ENCODE measurements at places on chromosomes 12 and 14.
A peak's percentile ranks its signal among the peaks of the same experiment; 100 is the strongest.

DNA sequence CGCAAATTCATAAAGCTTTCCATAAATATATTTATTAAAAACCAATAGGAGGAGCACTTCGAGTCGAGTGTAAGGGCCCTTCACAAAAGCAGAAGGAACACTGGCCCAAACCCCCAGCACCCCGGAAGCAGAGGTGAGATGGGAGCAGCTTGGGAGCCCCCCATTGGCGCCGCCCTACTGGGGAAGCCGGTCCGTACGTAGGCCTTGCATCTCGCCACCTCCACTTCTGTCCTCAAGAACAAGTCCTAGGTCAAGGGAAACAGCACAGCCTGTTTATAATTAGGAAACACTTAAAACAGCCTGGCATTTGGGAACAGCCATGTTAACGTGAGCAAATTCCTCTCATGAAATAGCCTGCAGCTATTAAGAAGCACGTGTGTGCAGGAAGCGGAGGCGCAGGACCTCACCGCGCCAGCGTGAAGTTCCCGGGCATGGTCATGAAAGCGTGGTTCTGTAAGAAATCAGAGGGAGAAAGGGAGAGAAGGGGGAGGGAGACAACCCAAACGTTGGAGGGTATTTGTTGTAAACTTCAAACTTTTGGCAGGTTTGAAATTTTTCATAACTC, 7.7 kb downstream of the ANKRD9 start:
- no peak for DNase-seq

DNA sequence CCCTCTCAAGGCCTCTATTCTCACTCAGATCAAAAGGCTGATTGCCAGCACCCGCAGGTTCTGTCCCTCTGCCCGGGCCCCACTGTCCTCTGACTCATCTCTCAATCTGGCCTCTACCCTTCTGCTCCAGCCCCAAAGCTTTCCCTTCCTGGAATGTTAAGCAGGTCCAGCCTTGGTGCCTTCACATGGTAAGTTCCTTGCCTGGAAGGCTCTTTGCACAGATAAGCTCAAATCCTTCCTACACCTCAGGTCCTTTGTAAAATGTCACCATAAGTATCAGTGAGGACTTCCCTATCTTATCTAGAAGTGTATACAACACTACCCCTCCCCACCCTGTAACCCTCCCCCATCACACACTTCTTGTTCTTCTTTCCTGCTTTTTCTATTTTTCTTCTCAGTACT, 22.2 kb downstream of the LPCAT3 start:
- no peak for DNase-seq

- DNase-seq: no peak
Measured at GRCh38 chr12:32025906-32026305, 66.7 kb downstream of the RESF1 start.

GRCh38 chr12:95446506-95446900, 27.4 kb upstream of the METAP2 start:
- DNase-seq: no peak

DNA sequence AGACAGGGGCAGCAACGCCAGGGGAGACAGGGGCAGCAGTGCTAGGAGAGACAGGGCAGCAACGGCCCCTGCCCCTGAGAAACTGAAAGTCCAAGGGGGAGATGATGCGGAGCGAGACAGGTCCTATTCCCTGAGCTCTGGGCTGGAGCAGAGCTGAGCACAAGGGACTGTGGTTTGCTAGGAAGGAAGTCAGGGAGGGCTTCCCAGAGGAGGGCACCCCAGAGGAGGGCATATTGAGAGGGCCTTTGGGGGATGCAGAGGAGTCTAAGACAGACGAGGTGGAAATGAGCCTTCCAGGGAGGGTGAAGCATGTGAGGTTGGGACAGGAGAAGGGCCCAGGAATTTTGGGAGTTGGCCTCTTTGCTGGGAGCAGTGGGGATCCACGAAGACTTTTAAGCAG, 52.1 kb upstream of the BEGAIN start:
- no peak for DNase-seq

DNA sequence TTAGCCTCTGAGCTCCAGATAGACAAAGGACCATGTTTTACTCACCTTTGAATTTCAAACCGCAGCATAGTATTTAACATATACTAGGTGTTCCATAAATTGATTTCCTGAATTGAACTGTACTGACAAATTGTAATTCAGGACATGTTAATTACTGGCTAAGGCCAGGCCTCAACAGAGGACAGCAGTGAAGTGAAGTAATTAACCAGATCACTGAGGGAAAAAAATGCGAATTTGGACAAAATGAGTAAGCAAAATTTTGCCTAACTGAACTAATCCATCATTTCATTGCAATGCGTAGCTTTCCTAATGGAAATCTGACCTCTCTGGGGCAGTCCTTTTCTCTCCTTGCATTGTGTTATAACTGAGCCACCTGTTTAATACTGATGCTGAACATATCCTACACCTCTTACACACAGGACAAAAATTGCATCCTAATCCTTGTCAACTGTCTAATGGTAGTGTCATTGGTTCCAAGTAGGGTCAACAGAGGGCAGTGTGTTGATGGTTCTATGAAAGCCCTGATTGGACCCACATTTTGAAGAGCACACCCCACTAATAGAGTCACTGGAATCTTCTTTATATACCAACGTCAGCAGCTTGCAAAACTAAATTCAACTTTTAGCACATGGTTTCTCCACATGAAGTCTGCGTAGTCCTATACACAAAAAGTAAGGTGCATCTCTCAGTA, 148.4 kb downstream of the SLC25A21 start:
- DNase-seq: no peak

DNA sequence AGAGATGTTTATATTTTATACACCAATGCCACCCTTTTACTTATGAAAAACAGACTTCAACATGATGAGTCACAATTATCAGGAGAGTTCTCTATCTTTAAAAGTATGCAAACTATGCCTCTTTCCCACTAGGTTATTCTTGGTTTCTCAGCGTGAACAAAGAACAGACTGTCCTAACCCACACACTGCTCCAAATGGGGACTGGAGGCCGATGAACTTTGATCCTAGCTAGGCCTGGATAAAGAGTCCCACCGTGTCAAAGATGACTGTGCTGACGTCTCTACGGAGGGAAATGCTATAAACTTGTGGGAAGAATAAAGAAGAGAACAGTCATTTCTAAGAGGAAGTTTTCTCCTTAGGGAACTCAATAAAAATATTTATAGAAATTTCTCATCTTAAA, 160.1 kb downstream of the EPS8 start:
- peak; percentile 12 for DNase-seq

DNA sequence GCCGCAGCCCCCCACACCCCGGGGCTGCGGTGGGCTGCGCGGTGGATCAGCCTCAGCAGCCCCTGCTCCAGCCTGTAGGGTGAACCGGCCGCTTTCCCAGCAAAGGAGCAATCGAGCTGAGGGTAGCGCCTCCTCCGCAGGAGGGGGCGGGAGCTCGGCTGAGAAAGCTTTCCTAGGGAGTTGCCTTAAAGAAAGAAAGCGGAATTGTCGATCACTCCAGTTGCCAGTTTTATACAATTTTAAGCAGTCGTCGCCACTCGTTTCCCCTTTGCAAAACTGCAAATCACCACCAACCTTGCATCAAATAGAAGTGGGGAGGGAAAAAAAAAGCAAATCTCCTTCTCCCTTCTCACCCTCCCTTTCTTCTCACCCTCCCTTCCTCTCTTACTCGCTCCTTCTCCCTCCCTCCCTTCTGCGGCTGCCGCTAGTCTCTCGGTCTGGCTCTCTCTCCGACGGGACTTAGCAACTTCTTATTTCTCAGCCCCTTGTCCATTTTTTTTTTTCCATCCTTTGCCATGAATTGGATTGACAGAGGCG, at the start of gene PDE3A:
Gene PDE3A, plus strand, starts transcription at position 424 of the 537 bp plus-strand sequence. CDS start 748 bp downstream, outside the sequence.
- DNase-seq: no peak

GRCh38 chr14:69460093-69460701, 24.3 kb upstream of the PLEKHD1 start:
- peak; percentile 48 for DNase-seq

DNA sequence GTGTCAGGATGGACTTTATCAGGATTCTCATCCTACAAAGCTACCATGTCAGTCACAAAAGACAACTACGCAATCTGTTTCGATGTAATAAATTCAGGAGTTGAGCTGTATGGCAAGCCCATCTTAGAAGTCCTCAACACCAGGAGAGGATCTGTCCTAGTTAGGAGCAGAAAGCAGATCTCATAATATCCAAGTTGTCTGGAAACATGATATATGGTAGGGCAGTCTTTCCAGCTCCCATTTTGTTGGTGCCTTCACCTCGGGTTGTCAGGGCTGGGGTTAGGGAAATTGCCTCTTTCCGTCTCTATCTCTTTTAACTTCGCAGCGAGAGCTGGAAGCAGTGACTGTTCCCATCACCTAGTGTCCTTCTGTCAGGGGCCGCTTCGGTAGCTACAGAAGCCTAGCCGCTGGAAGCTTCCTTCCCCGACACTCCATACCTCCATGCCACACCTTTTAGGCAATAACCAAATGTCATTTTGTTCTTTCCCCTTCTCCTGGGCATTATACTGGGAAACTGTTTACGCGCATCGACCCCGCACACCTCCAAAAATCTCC, 1.4 kb downstream of the NIN start:
- no peak for DNase-seq

- DNase-seq: no peak
Measured at GRCh38 chr14:74504412-74504811, 10.8 kb downstream of the ISCA2 start.

GRCh38 chr14:34038358-34039057, 87.6 kb upstream of the EGLN3 start:
- no peak for DNase-seq

- no peak for DNase-seq
Measured at GRCh38 chr12:68225576-68226476, at the start of gene IL26. Gene IL26 (minus strand): TSS chr12:68225810. CDS start chr12:68225756, 54 bp downstream.

GRCh38 chr12:1445807-1446206, 148.6 kb downstream of the FBXL14 start:
- no peak for DNase-seq

DNA sequence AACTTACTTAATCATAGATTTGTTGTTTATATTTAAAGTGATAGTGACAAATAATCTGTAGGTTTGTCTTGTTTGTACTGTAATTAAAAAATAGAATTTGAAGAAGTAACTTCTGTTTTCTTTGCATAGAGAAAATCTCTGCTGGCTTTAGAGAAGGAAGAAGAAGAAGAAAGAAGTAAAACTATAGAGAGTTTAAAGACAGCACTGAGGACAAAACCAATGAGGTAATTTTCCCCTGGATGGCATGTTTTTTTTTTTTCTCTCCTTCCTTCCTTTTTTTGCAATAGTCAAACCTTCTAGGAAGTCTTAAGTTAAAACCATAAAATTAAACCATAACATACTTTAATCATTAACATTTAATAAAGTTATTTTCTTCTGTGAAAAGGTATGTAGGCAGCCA, 131.9 kb downstream of the DAAM1 start:
- DNase-seq: no peak

DNA sequence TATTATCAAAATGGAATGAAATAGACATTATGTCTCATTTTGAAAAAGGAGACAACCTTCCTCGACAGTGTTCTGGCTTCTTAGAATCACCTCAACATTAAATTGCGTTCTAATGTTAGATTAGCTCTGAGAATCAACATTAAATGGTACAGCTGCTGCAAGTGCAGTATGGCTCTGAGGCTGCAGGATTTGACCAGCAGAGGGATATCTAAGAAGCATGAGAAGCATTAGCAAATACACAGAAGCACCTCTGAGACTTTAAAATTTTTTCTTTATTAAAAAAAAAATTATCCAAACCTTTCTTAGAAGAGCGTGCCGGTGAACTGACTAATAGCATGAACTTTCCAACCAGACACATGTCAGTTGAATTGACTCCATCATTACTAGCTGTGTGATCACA, 253.4 kb upstream of the LRIG3 start:
- no peak for DNase-seq

- peak; percentile 76 for DNase-seq
Measured at GRCh38 chr12:48000878-48001504, 3.3 kb downstream of the COL2A1 start.

GRCh38 chr12:14408208-14408607, 42.7 kb downstream of the ATF7IP start:
- DNase-seq: no peak

DNA sequence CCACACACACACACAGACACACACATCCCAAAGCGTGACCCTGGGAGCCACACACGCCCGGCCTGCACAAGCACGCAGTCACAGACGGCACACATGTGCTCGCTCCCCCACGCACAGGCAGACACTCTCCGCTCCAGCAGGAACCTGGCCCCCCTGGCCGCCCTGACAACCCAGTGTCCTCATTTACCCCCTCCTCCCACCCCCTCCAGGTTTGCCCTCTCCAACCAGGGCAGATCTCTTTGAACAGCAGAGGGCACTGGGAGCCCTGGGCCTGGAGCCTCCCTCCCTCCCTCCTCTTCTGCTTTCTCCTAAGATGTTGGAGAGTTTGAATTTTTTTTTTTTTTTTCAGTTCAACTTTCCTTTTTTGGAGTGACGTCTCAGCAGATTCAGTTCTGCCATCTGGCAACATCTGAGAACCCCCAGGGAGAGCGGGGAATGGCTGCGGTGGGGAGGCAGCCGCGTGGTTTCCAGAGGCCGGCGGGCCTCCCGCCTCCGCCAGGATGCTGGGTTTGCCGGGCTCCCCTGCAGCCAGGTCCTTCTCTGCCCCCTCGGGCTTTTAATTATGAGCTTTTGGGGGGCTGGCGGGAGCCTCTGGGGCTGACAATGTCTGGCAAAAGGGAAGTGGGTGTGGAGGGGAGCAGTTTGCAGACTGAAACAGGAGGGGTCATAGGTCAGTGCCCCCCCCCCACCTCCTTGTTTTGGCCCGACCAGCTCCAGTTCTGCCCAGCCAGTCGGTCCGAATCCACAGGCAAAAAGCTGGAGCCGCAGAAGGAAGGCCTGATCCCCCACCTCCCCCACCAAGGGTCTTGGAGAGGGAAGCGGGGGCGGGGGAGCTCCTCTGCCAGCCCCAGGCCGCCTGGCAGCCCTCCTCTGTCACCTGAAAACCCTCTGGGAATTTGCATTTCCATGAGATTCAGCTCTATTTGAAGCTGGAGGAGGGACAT, 1.3 kb upstream of the NCOR2 start:
- no peak for DNase-seq

GRCh38 chr14:105325303-105325702, 10.8 kb downstream of the PACS2 start:
- no peak for DNase-seq

DNA sequence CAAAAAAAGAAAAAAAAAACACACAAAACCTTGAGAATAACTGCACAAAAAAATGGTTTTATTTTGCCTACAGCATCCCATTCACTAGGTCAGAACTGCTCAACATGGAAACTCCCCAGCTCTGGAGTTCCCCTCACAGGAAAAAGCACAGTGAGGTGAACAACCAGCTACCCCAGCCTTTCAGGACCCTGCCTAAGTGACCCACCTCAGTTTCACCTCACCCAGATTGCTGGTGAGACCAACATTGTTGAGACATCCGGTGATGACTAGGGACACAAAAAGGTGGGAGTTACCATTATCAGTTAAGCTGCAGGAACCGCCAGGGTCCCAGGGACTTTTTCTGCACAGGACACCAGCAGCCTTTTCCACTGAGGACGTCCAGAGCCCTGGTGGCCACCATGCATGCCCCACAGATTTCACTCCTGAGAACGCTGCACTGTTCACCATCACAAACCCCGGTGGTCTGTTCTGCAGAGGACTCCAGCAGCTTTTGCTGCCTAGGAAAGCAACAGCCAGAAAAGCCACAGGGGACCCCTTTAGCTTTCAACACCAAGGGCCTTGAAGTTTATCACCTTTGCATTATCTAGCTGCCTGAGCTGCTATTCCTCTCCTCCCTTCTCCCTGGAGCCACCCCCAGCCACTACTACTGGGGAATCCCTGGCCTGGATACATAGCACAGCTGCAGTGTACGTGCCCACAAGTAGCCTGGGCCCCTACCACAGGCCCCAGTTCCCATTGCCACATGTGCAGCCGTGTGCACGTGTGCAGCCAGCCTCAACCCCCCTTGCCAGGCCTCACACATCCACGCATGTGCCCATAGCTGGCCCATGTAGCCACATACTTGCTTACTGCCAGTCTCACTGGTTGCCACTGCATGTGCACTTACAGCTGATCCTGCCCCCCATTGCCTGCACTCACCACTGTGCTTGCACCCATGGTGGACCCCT, 62.5 kb upstream of the FAR2 start:
- no peak for DNase-seq
